ENCODE measurements at places on chromosomes 2 and 18.

- DNase-seq: no peak
Observed at GRCh38 chr2:231522418-231523180, 7.6 kb downstream of the NMUR1 start.

DNA sequence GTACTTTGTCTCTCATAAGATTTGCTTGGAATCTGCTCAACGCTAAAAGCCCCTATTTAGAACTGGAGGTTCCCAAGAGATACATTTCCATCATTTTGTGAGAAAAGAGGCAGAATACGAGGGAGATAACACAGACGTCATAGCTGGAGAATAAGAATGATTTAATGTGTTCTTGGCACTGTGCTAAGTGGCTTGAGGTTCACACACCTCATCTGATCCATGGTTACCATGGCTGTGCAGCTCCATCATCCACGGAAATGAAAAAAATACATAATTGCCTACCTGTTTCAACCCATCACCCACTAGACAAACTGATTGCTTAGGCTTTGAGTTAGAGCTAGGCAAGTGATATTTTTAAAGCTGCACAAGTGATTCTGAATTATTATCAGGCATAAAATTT, 227.6 kb downstream of the SLC8A1 start:
- no peak for DNase-seq

- DNase-seq: no peak
Observed at GRCh38 chr2:98489486-98489885, 44.8 kb downstream of the INPP4A start.

GRCh38 chr2:127807678-127808353, 3.2 kb downstream of the WDR33 start:
- no peak for DNase-seq

GRCh38 chr2:195330513-195330956, 326.5 kb upstream of the SLC39A10 start:
- no peak for DNase-seq

DNA sequence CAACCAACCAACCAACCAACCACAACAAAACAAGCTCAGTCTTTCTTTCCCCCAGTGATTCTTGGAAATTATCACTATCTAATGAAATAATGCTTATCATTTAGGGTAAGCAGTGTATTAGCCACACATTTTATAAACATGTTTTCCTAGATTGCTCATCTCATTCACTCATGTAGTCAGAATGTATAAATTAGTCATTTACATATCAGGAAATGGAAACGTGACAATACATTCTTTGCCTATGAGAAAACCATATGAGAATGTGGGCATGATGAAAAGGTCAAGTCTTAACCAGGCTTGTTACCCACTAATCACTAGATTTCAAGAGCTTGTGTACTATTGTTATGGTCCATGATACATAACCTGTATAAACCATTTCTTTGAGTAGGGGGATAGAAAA, 1583.4 kb upstream of the PIK3C3 start:
- DNase-seq: no peak

DNA sequence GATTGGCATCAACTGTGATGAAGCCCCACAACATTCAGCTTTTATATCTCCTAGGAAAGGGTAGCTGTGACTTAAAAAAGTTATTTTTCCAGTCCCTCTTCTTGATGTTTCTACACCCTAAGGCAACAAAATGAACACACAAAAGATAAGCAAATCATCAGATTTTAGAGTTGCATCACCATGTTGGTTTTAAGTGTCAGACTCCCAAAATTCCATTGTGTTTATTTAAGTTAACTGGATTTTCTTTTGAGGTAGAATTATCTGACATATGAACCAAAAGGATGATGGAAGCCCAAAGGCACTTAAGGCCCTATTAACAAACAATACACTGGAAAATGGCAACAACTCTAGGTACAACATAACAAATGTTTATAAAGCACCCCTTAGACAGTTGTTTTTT, 261.7 kb upstream of the SLC39A10 start:
- DNase-seq: no peak

GRCh38 chr2:149271575-149271974, 58.8 kb upstream of the LYPD6 start:
- DNase-seq: no peak

DNA sequence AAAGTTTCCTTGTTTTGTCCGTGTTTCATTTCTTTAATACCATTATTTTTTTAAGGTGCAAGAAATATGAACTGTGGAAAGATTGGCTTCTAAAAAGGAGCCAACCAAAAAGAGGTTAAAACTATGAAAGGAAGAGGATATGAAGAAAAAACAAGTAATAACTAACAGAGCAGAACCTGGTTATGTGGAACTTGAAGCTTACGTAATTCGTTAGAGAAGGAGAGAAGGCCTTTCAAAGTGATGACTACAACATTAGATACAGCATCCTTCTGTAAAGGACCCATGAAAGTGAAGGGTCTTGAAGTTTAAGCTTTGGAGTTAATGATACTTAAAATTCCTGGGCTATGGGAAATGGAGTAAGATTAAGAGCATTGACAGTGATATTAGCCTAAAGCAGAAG, 84.5 kb downstream of the ANKRD12 start:
- no peak for DNase-seq

DNA sequence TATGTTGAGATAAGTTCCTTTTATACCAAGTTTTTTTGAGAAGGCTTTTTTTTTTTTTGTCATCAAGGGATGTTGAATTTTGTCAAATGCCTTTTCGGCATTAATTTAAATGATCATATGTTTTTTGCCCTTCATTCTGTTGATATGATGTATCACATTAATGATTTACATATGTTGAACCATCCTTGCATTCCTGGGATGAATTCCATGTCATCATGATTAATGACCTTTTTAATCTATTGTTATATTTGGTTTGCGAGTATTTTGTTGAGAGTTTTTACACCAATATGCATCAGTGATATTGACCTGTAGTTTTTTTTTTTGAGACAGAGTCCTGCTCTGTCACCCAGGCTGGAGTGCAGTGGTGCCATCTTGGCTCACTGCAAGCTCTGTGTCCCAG, 585.7 kb upstream of the FANCL start:
- DNase-seq: no peak

- no peak for DNase-seq
Observed at GRCh38 chr2:226050822-226051221, 651.3 kb downstream of the NYAP2 start.

DNA sequence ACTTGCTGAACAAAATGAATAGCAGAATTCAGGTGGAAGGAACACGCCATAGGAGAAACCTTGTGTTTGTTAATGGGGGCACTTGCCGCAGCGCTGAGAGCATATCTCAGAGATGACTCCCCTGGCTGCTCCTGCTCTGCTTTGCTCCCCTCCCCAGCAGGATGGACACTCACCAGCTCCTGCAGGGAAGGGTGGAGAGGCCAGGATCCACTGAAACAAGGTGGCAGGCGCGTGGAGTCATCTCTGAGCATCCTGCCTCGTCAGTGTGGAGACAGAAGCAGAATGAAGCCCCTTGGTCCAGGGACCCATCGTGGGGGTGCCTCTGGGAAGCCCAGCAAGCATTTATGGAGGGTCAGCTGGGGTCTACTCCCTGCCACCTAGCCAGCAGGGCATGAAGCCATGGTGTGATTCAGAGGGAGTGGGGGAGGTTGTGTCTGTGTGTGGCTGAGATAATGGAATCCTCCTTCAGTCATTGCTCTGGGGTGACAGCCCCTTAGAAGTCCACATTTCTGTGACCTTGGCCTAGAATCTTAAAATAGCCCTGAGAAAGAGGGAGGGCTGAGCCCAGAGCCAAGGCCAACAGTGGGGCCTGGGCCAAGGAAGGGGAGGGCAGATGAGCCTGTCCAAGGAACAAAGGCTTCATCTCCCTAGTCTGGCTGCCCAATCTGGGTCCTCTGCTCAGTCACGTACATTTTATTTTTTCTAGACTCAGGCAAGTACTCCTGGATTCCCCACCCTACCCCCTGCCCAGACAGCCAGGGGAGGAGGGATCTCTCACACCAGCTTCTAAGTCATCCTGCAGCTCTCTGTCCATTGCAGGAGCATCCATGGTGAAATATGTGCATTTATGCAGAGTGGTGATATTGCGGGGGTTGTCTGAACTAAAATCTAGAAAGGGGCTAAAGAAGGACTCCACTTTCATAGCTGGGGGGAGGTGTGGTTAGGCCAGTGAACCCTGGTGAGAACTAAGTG, 215.4 kb downstream of the ZBTB7C start:
- DNase-seq: no peak

DNA sequence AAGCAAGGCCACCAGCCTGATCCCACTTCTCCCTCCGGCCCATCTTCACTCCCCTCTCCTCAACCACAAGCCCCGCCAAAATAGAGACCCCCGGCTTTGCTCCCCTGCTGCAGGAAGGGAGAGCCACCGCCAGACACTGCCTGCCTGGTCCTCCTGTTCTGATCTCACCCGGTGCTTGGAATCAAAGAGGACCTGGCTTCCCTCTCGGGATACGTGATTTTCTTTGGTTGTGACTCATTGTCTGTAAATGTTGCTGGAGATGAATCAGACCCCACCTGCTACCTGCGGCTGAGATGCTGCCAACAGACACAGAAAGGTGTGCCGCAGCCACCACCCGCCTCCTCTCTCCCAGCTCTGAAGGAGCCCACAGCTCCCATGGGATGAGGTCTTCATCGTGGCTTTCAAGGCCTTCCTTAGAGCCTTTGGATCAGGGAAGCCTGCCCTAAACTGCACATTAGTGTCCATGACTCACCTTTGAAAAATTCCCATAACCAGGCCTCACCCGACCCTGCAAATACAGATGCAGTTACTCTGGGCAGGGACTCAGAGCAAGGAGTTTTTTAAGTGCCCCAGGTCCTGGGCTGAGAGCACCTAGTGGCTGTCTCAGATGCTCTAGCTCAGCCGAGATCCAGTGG, 79.4 kb upstream of the ZNF532 start:
- DNase-seq: no peak

- DNase-seq: no peak
Observed at GRCh38 chr2:122077114-122077513, 321.7 kb downstream of the TSN start.

GRCh38 chr2:239113171-239113570, 265.3 kb downstream of the TWIST2 start:
- DNase-seq: no peak

Data from activated CD8-positive, alpha-beta T cell treated with anti-CD3 and anti-CD28 coated beads for 36 hours (primary cell).